ENCODE measurements at places on chromosomes 2 and 18. TPM values are rescaled to one million over a fixed set of nuclear protein-coding genes. Genes with fewer than 3 reads are reported as not detected.

EGR4 gene
- polyA plus RNA-seq, result 0.11 TPM

DLX2 gene
- polyA plus RNA-seq, result 0.08 TPM

AOX1 gene
- polyA plus RNA-seq, result 1.4 TPM

LBX2 gene
- 0.89 TPM for polyA plus RNA-seq

ACTG2 gene
- polyA plus RNA-seq, result 3.1 TPM

ZNF892 gene
- polyA plus RNA-seq, result 3.4 TPM

DNA sequence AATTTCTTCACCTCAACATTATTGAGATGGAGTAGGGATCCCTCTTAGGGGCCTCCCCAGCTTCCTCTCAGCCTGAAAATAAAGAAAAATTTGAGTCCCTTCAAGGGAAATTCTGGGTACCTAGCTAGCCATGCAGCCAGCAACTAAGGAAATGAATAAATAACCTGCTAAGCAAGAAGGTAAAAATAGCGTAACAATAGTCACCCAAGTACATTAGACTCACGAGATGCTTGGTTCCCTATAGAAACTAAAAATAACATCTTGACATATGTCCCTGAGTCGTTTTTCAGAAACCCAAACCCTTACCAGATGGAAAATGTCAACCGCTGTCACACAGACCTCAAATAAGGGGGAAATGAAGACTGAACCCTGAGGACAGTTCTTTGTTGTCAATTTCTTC lies 51.9 kb downstream of the CACNB4 start:
- no peak for DNase-seq

DNA sequence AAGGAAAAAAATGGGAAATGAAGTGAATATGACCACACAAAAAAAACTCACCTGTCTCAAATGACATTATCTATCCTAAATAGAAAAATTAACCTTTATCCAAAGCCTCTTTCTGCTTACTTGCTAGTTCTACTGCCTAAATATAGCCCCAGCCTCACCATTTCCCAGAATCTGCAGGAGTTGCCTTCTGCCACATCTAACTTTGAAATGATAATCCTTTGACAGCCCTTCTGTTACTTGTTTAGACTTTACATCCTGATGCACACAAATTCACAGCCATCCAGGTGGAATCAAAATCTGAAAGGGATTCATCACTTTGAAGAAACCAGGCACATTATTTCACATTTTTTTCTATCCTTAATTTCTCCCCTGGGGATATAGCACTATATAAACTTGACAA lies 1356.2 kb upstream of the NXPH2 start:
- DNase-seq, result no peak

GRCh38 chr18:36589857-36590543 lies 238.8 kb downstream of the TPGS2 start:
- DNase-seq, result no peak

DNA sequence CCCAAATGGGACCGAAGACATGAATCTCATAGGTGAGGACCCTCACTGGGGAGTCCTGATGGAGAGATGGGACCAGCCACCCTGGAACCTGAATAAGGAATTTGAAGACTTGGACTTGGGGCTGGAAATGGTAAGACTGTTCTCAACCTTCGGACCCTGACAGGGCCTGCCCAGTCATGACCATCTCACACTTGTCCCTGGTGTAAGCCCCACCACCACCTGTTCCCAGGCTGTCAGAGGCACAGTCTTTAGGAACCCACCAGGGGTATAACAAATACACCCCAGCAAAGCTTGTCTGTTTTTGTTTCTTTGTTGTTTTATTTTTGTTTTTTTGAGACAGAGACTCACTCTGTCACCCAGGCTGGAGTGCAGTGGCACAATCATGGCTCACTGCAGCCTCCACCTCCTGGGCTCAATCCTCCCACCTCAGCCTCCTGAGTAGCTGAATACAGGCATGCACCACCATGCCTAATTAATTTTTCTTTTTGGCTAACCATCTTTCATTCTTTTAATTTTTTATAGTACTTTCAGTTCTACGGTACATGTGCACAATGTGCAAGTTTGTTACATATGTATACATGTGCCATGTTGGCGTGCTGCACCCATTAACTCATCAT lies 106.1 kb downstream of the GFPT1 start:
- no peak for DNase-seq

DNA sequence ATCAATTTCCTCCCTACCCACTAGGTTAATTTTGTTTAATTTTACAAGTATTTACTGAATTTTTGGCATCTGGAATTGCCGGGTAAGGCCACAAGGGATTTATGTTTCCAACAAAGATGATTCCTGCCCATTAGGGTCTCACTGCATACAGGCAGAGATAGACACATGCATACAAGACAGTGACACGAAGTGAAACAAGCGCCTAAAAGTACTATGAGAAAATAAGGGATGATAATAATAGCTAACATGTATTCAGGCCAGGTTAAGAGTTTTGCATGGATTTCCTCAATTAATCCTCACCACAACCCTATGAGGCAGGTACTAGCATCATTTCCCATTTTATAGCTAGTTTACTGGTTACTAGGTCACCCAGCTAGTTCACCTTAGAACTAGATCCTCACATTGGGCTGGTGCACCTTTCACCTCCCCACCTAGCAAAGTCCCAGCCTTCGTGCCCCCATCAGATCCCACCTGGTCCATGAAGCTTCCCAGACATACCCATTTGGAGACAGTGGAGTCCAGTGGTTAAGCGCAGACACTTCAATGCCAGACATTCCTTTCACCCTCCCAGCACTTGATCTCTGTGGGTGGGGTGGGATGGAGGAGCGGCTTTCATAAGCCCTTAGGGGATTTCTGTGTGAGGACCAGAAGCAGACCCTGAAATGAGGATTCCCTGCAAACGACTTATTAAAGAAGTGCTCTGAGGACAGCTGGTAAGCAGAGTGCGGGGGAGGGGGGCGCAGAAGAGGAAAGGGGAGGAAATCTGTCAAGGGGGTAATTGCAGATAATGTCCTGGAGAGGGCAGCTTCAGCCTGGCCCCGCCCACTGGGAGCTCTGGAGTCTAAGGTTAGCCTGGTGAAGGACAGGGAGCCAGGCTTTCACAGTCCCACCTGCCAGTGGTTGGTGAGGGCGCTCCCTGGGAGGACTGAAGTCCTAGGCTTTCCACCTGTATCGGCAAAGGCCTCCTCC lies 5.8 kb upstream of the DGUOK start:
- DNase-seq, result no peak

DNA sequence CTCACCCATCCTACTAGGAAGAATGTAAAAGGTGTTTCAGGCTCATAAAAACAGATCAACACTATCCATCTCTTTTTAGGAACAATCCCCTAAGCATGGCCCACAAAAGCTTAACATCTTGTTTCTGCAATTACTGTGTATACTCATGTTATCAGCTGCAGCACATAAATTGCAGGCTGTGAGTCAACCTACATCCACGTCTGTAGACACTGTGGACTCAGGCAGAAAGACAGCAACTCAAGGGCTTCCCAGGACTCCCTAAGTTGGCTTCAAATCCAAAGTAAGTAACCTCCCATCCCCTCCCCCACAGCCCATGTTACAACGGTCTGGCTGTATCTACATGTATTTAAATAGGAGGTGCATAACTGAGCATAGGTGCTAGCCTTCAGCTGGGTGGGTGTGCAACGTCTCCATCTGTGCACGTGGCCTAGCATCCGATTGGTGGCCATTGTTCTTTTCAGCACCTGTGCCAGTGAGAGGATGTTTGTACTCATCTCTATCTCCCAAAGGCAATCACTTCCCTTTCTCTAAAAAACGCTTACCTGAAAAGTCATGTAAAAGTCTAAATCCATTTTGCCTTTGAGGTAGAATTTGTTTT lies 30.1 kb downstream of the UXS1 start:
- no peak for DNase-seq

- DNase-seq, result no peak
Measured at GRCh38 chr2:173264603-173265366, 89.9 kb upstream of the CDCA7 start.

GRCh38 chr18:48171490-48172188 lies 237.5 kb downstream of the ZBTB7C start:
- DNase-seq, result no peak

GRCh38 chr2:37560863-37561614 lies 110.4 kb downstream of the CDC42EP3 start:
- no peak for DNase-seq

- no peak for DNase-seq
Measured at GRCh38 chr2:238449909-238450417, 23.2 kb downstream of the ASB1 start.

DNA sequence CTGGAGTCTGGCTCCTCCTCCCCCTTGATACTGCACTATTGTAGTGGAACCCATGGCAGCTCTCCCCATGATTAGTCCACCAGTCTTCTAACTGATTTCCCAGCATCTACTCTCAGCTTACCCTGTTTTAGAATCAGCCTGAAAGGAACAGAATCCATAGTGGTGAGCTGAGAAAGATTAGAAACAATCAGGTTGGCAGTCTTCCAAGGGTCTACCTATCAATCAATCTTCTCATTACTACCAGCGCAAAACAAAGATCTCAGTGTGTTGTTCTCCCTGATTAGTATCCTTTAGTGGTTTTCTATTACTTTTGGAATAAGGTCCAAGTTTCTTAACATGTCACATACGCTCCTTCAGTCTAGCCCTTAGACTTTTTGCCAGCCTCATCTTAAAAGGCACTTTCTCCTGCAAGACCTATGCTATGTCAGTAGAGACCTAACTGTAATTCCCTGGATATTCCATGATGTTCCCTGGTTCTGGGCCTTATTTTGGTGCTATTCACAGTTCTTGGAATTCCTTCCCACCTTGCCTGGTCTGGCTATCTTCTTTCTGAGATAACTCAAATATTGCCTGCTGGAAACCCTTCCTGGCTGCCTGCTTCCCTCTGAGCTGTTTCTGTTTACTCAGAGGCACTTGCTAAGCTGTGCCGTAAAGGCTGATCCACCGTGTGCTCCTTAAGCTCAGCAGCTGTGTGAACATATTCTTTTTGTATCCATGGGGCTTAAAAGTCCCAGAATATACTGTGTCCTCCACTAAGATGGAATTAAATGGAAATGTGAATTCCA lies 32.6 kb downstream of the LAMA3 start:
- no peak for DNase-seq
